ENCODE measurements at places on chromosomes 7 and 10.
A peak's percentile ranks its signal among the peaks of the same experiment; 100 is the strongest.

- DNase-seq = no peak
Measured at GRCh38 chr10:72095195-72095594, 6.8 kb upstream of the SPOCK2 start.

- DNase-seq = peak; percentile 20
Measured at GRCh38 chr7:90594751-90595317, 1.3 kb upstream of the CDK14 start.

DNA sequence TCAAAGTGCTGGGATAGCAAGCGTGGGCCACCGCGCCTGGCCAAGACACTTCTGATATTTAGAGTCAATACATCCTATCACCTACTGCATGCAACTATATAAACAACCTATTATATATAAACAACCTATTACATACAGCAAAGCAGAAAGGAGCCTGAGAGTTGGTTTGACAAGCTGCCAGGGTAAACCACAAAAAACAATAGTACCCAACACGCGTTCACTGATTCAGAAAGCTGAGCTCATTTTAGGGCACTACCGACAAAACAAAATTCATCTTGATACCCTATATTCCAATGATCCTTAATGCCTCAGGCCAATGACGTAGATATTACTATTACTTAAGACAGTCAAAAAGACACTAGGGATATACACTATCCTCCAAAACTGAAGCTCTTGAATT, 16.2 kb downstream of the MALSU1 start:
- no peak for DNase-seq

GRCh38 chr7:95407751-95408150, 11.6 kb upstream of the PON3 start:
- DNase-seq = no peak

DNA sequence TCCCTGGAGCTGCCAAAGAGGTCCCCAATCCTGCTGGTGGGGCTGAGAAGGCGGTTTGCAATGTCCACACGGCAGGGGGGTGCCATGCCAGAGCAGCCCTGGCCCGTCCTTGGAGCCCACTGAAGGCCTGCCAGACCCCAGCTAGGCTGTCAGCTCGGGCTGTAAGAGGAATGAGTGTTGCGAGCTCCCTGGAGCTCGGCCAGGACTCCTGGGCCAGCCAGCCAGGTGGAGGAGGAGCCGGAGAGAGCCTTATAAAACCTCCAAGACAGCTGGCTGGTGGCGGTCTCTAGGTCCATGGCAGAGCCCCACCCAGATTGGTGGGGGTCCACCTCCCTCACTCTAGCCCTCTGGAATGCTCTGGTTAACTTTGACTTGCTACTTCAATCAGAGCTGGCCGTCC, 55.1 kb upstream of the CALN1 start:
- DNase-seq = no peak

Measured in KBM-7 (cell line).